ENCODE measurements at places on chromosomes 5 and 9.

DNA sequence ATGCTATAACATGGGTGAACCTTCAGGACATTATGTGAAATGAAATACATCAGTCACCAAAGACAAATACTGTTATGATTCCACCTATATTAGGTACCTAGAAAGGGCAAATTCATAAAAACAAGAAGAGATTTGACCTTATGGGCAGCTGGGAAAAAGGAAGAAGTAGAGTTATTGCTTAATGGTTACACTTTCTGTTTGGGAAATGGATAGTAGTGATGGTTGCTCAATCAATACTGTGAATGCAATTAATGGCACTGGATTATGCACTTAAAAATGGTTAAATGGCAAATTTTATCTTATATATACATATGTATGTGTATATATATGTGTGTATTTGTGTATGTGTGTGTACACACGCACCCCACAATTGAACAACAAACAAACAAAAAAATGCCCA lies 15.2 kb downstream of the FKBP15 start:
- no peak for DNase-seq

- no peak for DNase-seq
Measured at GRCh38 chr5:180492226-180492903, 1.8 kb upstream of the CNOT6 start.

DNA sequence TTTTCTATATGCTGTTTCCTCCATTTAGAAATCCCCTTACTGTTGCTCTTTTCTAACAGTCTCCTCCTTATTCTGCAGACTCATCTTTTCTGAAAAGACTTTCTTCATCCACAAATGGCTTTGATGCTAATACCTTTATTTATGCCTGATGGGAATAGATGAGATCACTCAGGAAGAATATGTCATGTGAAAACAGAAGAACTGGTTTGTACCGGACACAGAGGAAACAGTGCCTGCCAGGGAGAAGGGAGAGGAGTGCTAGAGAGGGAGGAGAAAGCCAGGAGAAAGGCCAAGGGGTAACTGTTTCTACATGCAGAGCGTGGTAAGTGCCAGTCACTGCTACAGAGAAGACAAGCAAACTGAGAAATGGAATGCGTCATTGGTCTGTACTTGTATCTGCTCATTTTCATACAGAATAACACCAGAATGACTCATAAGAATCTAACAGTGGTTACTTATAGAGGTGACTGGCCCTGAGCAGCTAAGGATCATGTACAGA lies 45.9 kb upstream of the PJA2 start:
- no peak for DNase-seq

DNA sequence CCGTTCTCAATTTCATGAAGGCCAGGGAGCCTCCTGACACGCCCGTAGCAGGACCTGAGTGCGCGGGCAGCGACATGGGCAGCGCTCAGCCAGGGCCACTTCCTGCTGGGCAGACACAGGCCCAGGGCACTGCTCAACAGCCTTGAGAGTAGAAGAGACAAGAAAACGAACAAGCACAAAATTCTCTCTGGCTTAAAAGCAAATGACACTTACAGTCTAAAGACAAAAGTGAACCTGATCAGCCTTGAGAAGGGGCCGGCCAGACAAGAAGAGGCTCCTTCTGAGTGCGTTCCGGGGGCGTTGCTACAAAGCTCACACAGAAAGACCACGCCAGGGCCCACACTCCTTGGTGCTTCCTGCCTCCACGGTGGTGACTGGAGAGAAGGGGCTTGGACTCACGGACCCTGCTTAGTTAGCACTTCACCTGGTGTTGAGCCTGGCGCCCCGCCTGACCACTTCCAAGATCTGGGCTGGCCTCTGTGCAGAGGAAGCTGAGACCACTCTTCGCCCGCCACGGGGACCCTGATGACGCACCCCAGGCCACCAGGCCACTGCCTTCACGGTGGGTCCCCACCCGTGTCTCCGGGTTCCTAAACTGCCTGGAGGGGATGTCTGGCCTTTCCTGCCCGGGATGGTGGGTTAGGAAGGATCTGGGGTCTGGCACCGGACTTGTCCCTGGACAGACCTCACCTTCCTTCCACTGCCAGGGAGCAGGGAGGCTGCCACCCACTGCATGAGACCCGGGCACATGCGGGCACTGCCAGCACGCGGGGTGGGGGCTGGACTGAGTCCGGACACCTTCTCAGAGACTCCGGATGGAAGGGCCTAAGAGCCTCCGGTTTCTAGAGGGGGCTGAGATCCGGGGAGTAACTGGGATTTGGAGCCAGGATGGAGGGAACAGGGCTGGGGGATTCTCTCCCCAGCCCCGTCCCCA lies 1.3 kb downstream of the SLC12A7 start:
- no peak for DNase-seq

- DNase-seq = no peak
Measured at GRCh38 chr5:136686192-136686872, 321.0 kb upstream of the TRPC7 start.

- DNase-seq = no peak
Measured at GRCh38 chr5:67543720-67544270, 347.2 kb upstream of the CD180 start.

GRCh38 chr5:72388646-72389045 lies 68.5 kb downstream of the PTCD2 start:
- no peak for DNase-seq

DNA sequence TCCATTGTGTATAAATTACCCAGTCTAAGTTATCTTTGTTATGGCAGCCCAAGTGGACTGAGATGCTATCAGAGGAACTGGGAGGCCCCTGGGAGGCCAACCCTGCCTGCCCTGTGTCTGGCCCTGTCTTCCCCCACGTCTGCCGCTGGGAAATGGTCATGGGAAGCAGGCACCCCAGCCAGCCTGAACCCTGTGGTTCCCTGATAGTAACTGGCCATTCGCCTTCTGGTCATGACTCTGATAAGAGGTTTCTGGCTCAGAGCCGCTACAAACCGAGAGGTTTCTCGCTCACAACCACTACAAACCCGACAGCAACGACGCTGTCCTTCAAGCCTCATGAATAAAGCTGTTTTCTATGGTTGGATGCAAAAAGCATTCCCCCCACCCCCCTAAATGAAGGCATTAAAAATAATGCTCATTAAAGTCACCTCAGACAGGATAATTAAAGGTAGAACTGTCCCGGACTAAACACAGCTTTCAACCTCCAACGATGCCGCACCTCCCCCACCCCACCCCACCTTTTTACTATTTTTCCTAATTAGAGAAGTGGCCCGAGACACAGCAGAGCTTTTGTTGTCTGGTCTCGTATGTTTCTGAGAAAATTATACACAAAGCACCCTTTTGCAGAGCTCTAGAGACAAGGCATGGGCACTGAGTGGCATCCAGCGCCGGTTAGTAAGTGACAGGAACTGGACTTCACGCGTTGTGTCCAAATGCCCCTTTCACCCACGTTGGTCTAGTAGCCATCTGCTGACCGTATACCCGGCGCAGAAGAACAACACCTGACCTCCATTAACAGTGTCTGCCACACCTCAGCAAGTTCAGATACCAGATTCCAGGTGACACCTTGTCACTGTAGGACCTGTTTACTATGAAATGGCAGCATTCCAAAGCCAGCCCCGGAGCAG lies 140.8 kb downstream of the COL23A1 start:
- DNase-seq = no peak

GRCh38 chr9:84001621-84002020 lies 21.0 kb downstream of the RMI1 start:
- no peak for DNase-seq

DNA sequence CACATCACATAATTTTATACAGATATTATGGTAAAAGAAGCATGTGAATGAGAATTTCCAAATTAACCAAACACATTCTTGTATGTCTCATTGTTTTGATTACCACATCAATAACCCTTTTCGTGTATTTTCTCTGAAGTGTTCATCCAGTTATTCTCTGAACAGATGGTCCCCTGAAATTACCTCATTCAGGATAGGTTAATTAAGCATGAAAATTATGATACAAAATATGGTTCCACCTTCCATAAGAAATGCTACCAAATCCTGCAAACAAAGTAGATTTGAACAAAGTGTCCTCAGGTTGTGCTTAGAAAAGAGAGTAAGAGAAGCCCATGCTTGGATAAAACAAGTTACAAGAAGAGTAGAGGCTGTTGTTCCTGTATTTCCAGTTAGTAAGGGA lies 83.1 kb upstream of the LMNB1 start:
- DNase-seq = no peak

DNA sequence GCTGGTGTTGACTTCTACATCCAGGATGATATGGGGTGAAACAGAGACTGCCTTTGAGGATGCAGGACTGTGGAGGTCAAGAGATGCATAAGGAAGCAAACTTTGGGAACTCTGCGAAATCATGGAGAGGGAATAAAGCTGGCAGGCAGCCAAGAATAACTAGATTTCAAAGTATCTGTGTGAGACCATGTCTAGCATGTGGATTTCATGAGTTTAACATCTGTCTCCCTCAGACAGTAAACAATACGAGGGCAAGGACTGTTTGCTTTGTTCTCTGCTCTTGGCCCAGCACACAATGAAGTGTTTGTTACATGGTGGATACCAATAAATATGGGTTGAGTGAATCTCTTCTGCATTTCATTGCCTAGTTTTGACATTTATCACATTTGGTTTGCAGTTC lies 71.3 kb downstream of the RASEF start:
- peak; percentile 66 for DNase-seq

GRCh38 chr9:96140296-96141127 lies 161.5 kb downstream of the HSD17B3 start:
- no peak for DNase-seq

DNA sequence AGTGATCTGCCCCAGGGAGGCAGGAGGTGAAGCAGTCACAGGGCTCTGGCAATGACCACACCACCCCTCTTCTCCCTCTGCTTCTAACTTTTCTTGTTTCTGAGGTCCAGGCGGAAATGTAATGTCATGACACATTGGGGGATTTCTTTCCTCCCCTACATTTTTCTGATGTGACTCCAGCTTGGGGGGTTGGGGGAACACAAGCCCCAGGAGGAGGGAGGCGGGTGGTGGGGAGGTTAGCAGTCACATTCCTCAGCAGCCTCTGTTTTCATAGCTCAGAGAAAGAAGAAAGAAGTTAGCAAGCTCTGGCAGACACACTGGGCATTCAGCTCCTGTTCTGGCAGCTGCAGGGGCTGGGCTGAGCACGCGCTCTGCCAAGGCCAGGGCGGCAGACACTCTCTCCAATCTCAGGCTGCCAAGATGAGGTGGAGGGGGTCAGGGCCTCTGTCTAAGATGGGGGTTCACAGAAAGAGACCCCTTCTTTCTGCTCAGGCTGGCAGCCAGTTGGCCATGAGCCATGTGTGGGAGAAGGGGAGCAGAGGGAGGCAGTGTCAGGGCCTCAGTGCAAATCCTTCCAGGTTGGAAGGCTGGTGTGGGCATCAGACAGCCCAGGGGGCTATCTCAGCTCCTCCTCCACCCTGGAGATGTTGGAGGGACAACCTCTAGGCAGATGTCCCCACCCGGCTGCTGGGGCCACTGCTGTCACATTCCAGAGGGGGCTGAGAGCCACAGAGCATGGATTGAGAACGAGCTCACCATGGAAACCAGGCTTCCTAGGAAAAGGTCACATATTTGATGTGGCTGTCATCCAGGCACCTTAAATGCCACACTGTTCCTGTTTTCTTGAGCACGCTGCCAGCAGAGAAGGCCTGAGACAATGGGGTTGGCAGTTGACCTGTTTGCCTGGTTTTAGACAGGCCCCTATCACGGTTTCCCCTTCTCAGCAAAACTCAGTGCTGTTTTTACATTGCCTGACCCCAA lies 20.1 kb upstream of the PFDN1 start:
- peak; percentile 91 for DNase-seq

DNA sequence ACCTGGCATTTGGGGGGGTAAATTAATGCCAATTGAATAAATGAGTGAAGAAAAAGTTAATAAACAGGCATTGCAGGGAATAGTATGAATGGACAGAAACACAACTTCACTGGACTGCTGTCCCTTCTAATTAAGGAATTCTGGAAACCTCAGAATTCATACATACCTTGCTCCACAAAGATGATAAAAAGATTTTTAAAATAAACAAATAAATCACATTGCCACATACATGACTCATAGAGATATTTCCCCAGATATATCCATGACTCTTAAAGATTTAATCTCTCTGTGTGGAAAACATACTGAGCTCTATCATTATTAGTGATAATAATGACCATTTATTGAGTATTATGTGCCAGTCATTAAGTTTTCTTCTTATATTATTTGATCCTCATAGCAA lies 469.0 kb upstream of the MEF2C start:
- DNase-seq = no peak

DNA sequence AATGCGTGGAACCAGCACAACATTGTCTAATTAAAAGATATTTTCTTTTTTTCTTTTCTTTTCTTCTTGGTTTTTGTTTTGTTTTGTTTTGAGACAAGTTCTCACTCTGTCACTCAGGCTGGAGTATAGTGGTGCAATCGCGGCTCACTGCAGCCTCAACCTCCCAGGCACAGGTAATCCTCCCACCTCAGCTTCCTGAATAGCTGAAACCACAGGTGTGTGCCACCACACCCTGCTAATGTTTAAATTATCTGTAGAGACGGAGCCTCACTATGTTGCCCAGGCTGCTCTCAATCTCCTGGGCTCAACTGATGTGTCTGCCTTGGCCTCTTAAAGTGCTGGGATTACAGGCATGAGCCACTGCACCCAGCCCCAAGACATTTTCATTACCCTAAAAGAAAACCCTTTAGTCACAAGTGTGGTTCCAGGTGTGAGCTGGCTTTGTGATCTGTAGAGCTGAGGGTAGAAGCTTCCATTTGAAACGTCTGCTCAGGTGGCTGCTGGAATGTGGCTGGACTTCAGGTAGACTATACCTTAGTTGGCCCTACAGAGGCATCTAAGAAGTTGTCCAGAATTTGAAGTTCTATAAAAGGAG lies 19.1 kb upstream of the NEK6 start:
- no peak for DNase-seq

- DNase-seq = no peak
Measured at GRCh38 chr9:38287420-38287985, 105.0 kb upstream of the ALDH1B1 start.

DNA sequence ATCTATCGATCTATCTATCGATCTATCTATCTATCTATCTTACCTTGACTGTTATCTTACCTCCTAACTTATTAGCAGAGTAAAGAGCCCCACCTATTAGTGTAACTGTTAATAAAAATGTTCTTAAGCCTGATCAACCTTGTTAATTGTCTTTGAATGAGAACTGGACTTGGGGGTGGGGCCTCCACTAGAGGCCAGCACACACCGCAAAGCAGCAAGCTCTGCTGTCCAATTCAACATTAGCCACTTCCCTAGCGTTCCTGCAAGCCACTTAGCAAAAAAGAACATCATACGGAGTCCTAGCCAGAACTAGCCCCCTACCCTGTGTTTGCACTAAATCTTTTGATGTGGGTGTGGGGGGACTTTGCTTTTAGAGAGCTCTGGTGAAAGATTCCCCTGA lies 515.8 kb downstream of the KDM4C start:
- no peak for DNase-seq
